ENCODE measurements at places on chromosomes 3 and 15.
A peak's percentile ranks its signal among the peaks of the same experiment; 100 is the strongest.

DNA sequence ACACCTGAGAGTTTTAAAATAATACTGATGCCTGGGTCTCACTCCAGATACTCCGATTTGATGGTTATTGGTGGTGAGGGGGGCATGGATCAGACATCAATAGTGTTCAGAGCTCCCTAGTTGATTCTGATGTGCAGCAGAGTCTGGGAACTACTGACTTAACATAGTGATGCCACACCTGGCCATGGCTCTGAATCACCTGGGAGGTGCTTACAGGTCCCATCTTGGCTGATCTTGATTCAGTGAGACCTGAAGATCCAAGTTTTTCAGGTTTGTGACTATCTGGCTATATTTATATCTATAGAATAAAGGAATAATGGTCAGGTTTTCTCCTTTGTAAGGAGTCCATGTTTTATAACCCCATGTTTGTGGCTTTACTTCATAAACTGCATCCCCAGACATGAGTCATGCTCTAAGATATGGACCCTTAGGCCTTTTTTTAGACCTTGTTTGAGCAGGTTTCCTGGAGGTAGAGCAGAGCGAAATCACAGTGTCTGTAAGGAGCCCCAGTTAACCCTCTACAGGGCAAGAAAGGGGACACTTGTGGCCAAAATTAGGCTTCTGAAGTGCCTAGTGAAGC is 101.4 kb downstream of the LARS2 start:
- no peak for DNase-seq

- DNase-seq: peak; percentile 34
Observed at GRCh38 chr15:34318277-34319079, 19.1 kb downstream of the SLC12A6 start.

DNA sequence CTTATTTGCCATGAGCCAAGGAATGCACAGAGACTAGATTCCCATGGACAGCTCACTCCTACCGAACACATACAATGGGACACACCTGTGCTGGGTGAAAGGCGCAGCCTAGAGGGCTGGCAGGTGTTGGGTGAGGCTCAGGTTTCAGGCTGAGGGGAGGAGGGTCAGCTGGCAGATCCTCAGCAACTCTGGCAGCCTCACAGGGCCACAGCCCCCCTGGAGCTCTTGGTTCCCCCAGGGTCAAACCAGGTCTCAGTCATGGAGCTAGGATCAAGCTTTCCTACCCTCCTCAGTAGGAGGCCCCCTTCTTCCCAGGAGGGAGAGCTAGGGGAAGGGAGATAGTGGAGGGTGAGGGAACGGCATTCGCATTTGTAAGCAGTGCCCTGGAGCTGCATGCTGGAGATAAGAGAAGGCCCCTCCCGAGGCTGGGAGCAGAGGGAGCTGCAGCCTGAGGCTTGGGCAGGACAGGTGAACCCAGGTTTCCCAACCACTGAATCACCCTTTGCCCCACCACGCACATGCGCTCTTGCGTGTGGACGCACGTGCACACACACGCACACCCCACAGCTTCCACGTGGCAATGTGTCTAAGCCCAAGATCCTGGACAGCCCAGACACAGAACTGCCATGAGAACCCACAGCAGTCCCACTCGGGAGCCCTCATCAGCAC is 26.3 kb upstream of the TFRC start:
- no peak for DNase-seq

DNA sequence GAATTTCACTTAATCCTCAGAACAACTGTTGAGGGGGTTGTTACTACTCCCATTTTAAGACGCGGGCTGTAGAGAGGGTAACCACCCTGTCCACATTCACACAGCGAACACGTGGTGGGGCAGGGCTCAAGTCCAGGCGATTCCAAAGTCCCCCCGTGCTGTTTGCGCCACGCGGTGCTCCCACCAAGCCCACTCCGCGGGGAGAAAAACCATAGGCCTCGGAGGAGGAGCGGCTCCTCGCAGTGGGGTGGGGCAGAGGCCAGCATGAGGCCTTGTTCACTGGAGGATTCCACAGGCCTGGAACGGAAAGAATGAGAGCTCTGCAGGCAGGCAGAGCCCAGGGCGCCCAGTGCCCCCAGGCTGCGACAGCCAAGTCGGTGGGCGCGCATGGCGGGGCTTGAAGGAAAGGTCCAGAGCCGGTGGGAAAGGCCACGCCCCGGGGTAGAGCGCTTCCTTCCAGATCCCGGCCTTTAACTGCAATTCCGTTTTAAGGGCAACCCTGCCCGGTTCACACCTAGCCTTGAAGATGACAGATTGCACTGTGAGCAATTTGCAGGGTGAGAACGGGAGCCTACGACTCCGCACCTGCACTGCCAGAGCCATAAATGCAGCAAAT is 161.8 kb upstream of the TBL1XR1 start:
- DNase-seq: peak; percentile 58

DNA sequence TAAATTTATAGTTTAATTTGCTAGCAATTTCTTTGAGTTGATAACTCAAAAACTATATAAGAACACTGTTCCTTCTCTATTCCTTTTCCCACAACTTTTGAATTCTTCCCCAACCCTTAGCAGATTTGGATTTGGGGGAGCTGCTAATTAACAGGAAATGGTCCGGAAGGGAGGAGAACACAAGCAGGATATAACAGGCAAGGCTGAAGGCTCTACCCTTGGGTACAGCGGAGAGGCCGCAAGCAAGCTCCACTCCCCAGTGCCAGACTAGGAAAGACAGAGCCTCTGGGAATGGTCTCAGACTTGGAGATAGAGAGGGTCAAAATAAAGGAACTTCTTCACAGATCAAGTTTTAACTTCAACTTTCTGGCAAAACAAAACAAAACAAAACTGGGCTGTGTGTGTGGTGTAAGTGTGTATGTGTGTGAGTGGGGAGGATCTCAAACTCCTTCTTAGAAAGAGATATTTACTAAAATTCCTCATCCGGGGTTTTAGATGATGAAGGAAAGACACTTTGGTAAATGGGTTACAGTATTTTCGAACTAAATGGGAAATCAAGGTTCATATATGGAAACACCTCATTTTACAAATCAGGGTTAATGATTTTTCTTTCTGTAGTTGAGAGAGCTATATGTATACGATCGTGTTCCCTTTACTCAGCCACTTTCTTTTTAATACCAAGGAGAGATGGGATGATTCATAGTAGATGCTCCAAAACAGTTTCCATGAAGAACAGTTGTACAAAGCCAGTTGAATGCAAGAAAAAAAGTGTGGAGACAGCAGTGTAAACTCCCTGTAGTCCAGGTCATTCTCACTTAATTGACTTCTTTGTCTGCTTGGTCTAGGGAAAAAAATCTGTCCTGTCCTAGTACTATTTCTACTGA is 161.1 kb downstream of the TP63 start:
- no peak for DNase-seq

DNA sequence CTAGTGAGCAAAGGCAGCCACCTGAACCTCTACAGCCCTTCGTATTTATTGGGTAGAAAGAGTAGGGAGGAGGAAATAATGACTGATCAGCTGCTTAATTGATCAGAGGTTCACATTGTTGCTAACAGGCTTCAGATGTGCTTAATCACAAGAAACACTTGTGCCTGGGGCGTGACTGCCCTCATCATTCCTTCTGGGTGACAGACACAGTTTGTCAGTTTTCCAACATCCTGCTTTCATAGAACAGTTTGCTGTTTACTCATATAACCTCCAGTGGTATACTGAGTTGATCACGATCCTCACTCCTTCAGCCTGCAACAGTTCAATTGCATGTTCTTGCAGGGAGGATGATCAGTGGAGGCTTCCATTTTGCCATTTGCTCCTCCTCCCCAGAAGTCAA is 13.6 kb upstream of the CASR start:
- no peak for DNase-seq

- peak; percentile 87 for DNase-seq
Observed at GRCh38 chr3:127628788-127629466, at the start of gene PODXL2. Gene PODXL2 (plus strand): TSS chr3:127629185. CDS start chr3:127629220, 35 bp downstream.

GRCh38 chr15:61126811-61127210 is 102.3 kb downstream of the RORA start:
- DNase-seq: no peak

GRCh38 chr3:152302521-152303021 is 33.8 kb downstream of the MBNL1 start:
- no peak for DNase-seq

DNA sequence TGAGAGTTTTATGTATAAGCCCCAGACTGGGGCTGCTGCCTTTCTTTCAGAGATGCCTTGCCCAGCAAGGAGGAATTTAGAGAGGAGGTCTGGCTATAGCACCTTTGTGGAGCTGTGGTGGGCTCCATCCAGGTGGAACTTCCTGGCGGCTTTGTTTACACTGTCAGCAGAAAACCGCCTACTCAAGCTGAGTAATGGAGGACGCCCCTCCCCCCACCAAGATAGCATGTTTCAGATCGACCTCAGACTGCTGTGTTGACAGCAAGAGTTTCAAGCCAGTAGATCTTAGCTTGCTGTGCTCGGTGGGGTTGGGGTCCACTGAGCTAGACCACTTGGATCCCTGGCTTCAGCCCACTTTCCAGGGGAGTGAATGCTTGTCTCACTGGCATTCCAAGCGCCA is 155.6 kb downstream of the STXBP5L start:
- DNase-seq: no peak

DNA sequence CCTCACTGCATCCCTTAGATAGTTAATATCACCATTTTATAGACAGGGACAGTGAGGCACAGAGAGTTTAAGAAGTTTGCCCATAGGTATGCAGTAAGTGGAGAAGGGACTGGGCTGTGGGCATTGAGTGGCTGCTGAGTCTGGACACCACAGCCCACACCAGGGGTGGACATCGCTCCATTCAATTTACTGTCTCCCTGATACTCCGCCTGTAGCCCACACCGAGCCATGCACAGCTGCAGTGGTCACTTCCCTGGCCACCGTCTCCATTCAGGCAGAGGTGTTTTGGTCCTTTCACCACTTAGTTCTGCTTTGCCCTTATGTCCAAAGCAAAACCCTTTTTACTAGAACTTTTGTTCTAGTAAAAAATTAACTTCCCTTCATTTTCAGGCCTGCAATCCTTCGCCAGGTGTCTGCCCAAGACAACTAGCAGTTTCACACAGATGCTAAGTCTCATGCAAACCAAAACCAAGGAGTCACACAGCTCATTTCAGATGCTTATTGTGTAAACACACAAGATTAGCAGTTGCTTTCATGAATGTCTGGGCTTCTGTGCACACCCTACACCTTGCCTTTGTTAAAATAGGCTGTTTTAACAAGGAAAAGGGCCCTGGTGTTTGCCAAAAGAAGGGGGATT is 30.1 kb downstream of the ZNF35 start:
- DNase-seq: no peak

DNA sequence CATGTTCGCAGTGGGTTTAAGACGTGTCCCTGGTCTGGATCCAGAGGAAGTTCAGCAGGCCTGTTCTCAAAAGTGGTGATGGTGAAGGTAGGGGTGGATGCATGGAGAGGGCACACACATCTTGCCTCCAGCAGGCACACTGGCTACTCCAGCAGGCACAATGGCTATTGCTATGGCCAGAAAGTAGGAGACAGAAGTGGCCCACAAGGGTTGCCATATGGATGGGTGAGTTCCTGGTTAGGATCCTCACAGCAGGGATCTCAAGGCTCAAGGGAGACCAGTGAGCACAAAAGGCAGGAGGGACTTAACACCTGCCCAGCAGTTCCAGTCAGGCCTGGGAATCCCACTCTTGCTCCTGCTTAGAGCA is 107.9 kb downstream of the LRIG1 start:
- no peak for DNase-seq

DNA sequence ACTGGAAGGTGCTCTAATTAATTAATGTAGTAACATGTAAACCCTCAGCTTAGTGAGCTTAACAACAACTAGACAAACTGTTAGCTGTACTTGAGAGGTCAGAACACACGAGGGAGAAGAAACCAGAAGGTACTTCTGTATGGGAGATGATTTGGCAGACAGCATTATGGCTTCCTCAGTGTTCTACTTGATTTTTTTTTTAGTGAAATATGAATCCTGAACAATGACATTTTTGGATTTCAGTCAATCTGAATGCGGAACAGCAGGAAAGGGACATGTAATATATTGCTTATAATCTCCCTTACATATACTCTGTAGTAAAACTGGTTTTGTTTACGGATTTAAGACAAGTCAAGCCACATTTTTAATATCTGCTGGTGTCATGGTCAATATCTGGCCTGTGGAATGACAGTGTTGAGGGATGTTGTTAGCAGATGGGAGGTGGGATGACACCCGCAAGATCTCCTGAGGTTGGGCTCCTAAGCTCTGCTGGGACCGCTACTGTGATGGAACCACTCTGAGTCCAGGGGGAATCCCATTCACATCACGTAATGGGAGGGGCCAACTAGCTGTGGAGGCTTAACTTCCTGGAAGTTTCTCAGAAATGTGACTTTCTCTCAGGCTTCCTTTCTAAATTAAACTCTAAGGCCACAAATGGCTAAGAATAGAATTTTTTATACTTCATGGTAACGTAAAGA is 18.7 kb downstream of the TNFAIP8L3 start:
- no peak for DNase-seq

DNA sequence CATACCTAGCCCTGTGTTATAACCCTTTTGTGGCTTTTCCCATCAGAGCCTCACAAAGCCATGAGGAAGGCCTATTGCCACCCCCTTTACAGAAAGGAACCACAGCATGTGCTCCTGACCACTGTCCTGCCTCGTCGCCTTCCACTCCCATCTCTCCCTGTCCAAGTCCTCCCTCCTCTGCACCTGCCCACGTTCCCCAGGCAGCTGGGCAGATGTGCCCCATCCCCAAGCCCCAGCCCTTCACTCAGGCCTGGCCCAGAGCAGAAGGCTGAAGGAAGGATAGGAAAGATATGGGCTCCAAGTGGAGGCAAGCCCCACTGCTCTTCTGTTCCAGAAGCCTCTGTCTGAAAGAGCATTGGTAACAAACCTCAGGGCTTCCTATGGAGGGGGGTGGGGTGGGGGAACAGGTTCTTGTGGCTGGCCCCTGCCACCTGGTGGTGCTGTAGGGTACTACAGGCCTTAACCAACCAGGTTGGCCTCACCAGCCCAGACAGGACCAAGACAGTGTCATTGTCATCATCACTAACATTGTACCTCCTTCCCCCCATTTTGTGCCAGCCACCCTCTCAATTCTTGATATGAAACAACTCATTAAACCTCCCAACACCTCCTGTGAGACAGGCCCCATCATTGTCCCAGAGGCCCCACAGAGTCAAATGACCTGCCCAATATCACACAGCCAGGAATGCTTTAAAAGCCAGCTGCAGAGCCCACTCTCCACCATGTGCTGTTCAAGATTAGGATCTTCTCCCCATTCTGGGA is 10.0 kb downstream of the POC1A start:
- peak; percentile 89 for DNase-seq

- DNase-seq: no peak
Observed at GRCh38 chr3:69129531-69129930, 7.1 kb upstream of the LMOD3 start.

GRCh38 chr3:111621535-111621934 is 26.4 kb upstream of the ZBED2 start:
- DNase-seq: no peak

DNA sequence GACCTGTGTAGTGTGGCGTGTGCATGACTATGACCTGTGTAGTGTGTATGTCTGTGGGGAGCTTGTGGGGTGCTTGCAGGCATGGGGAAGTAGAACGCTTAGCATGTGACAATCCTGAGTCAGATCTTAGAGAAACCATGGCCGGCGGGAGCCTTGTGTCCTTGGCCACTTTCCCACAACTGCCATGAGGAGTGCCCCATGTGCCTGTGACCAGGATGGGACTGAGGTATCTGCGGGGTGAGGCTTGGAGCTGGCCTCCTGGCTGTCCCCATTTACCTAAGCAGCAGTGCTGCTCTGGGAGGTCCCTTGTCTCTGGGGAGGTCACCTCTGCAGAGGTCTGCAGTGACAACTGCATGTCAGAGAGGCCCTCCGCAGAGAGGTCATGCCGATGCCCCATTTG is 23.6 kb downstream of the TRPM1 start:
- DNase-seq: no peak
